Stimulated activated CD8-positive, alpha-beta memory T cell treated with anti-CD3 and anti-CD28 coated beads, Interleukin-15, amount 100 ng/mL, for 1 hour (primary cell): ENCODE measurements at places on chromosomes 2 and 18.

GRCh38 chr2:202479090-202479489 lies 103.0 kb downstream of the BMPR2 start:
- no peak for DNase-seq

DNA sequence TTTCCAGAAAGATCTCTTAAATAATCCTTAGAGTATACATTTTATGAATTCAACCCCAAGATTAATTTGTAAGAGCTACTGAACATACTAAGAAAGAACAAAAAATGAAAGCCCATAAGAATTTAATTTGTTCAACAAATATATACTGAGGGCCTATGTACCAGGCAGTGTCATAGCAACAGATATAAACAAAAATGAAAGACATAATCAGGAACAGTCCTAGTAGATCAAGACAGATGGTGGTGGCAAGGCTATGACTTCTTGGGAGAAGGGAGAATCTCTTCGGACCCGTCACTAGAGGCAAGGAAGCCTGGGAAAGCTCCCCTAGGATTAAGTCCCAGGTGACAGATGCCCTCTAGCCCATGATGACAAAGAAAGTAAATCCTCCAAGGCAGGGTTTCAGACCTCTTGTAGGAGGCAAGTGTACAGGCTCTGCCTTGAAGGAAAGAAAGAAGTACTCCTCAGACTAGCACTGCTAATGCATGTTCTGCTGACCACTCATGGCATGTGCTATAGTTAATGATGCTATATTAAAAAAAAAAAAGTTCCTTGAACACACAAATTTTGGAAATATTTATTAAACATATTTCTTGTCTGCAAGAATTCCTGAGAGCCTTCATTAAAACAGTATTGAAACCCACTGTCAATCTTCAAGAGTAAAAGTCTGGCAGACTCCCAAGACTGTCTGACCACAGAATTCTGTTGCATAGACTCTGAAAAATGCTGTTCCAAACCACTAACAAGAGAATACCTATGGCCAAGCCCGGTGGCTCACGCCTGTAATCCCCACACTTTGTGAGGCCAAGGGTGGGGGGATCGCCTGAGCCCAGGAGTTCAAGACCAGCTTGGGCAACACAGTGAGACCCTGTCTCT lies 31.5 kb downstream of the NOL10 start:
- no peak for DNase-seq

DNA sequence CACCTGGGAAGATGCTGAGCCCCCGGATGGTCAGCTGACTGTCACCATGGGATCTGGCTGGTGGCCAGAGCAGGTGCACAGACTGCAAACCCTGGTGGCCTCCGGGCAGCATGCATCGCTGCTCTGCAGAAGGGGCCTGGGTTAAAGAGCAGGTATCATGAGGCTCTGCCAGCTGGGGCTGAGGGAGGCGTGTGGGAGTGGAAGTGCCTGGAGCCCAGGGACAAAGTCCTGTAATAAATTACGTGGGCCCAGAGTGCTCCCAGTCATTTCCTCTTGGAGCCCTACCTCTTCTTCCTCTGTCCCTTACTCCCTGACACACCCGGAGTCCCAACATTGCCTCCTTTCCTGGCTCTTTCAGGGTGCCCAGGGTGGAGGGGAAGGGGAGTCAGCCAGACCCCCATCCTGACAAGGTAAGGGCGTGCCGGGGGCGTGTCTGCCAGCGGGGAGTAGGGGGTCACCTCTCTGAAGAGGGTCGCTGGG lies at the start of gene MYO7B:
MYO7B (plus strand) TSS at position 262 of the 480 bp plus-strand sequence. CDS start 24,040 bp downstream, outside the sequence.
- DNase-seq = no peak

GRCh38 chr2:18345848-18346247 lies 214.6 kb downstream of the RDH14 start:
- DNase-seq = no peak

- DNase-seq = no peak
These were observed 263.8 kb downstream of the HNMT start for GRCh38 chr2:138228101-138228500.

DNA sequence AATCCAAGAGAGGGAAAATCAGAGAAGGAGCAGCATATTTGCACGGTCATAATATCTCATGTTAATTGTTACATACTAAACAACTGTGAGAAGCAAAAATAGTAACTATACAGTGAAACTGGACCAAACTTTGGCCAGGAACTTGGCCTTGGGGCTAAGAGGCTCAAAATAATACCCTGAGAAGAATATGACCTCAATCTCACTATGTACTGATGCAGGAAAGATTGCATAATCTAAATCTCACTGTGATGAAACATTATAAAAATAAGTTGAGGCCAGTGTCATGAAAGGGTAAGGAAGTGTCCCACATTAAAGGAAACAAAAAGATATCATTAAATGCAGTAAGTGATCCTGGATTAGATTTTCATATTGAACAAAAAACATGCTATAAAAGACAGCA lies 36.5 kb downstream of the ZRANB3 start:
- no peak for DNase-seq

DNA sequence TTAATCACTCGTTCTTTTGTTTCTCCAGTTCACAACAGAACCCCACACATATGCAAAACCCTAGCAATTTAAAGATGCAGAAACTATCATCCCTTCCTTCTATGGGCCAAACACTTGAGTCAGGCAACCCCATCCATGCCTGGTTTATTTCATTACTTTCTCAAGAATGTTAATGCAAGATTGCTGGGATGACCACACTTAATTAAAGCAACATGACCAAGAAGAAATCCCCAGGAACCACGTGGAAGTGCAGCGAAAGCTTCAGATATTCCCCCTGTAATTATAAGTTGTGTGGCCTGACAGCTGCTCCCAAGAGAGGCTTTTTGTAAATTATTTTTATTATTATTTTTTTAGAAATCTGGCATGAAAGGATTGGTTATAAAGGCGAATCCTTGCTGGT lies 246.2 kb upstream of the ID2 start:
- DNase-seq = no peak

GRCh38 chr2:43105586-43106558 lies 120.5 kb downstream of the ZFP36L2 start:
- DNase-seq = no peak

DNA sequence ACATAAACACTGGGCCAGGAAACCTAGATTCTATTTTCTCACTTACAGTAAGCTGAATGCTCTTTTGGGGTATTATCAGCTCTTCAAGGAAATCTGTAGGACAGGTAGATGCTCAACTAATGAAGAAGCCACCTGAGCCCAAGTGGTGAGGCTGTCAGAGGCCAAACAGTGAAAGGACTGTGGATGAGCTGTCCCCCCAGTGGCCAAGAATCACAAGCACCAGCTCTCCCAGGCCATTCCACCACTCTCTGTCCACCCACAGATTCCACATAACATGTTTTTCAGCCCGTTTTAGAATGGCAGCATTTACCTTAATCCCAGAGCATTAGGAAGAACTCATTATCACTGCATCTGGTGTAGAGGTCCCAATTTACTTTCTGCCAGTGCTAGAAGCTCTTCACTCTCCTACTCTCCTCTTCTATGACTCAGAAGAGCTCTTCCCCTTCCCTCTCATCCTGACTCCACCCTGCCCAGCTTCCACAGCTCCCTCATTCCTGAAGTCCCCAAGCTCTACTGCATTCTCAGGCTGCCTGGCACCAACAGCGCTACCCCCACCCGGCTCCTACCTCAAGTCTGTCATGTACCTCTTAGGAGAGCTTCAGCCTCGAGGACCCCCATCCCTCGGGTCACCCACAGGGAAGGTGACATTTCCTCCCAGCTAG lies 43.8 kb upstream of the GORASP2 start:
- DNase-seq = no peak

DNA sequence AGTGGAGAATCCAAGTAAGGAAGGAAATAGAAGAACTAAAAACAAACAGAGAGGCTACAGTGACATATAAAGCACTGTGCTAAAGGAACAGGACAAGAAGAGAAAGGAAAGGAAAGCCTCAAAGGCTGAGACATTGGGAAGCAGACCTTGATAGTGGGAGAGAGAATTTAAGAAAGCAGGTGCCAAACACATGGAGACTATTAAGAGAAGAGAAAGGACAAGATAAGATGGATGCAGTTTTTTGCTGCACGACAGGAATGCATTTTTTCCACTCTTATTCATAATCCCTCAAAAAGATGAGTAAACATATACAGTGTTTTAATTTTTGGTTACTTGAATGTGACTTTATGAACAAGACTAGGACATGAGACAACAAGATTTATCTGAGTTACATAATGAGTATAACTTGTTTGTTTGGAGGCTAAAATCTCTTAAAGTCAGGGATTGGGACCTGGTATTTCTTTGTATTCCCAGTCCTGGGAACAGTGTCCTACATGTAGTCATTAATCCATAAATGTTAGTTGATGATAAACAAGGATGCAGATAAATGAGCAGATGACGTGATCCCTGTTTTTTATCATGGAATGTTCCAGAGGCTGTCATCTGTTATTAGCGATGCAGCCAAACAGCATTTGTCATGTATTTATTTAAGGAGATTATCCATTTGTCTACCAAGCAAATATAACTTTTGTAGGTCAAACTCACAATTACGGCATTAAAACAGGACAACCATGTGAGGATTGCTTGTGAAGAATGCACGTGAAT lies 141.7 kb downstream of the DNER start:
- no peak for DNase-seq

DNA sequence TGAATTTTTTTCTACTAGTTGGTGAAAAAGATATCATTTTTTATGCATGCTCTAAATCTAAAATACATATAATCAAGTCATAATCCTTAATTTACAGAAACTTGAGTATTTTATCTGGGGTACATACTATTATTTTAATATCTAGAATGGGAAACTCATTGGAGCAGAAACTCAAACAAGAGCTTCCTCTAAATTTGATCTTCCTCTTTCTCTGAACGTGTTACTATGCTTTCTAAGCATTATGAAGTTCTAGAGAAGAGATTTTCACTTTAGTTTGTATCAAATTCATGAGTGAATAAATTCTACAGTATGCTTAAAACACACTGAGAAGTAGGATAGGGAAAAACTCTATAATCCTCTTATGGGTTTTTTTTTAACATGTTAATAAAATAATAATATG lies 20.6 kb upstream of the SLC38A11 start:
- DNase-seq = no peak

DNA sequence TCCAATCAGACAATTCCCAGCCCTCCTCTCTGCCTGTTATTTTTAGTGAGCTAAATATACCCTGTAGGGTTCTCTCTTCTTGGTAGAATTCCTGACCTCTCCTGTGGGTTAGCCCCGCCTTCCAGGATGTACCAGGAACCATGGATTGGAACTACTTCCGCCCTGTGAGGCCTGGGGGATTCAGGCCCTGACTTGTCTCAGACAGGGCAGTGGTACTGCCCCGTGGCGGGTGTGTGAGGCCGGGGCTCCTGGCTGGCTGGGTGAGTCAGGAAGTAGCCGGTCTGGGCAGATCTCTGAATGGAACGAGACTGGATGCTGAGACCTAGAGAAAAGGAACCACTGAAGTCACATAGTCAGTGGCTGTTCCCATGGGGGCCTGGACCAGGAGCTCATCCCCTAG lies 50.5 kb downstream of the DYSF start:
- DNase-seq = no peak

GRCh38 chr2:213678437-213679218 lies 394.4 kb downstream of the SPAG16 start:
- no peak for DNase-seq

DNA sequence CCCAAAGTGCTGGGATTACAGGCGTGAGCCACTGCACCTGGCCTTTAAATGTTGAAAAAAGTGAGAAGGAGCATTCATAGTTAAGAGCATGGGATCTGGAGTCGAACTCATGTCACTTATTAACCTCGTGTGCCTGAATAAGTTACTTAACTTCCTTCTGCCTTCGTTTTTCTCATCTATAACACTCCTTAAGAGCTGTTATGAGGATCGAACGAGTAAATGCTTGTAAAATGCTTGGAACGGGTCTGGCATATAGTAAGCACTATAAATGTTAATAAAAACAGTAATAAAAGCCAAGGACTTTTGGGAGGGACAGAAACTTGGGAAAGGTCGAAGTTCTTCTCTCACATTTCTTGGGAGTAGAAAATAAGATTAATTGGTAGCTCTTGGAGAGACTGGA lies 40.8 kb downstream of the RAB10 start:
- no peak for DNase-seq

DNA sequence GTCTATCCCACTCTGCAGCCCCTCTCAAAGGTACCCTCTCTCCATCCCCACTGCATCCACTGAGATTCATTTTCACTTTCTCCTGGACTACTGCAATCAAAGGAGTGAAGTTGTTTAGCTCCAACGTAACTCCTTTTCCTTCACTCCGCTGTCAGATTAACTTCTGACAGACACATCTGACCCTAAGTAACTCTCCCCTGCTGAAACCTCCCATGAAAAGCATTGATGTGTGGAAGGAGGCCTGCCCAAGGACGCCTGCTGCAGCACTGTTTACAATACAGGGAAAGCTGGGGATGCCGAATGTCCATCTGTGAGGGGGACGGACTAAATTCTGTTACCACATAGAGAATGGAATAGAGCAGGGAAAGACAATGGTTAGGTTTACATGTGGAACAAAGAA lies 114.8 kb downstream of the TMEM163 start:
- DNase-seq = no peak

DNA sequence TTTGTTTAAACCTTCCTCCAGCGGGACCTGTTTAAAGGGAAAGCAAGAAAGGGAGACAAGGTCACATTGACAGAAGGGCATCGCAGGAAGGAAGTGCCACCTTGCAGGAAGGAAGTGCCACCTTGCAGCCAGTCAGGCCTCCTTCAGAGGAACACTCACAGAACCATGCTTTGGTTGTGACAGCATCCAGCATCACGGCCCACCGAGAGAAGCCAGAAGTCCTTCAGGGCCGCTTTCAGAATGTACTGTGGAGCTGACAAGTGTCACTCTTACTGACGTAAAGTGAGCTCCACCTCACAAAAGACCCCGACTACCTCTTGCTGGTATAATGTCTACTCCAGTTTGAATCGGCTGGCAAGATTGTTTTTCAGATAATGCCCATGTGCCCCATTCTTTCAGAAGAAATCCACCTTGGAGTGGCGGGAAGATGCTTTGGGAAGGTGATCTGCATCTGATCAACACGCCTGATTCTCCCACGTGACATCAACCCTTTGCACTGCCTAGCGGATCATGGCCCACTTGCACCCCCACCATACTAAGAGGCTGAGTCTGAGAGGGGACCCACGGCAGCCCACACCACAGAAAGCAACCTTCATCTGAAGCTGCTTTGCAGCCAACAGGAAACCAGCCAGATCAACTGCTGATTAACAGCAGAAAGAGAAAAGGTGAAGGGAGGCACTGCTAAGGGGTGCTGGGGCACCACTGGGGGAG lies 99.8 kb downstream of the UXS1 start:
- no peak for DNase-seq
